ENCODE measurements at places on chromosomes 3 and 15.

DNA sequence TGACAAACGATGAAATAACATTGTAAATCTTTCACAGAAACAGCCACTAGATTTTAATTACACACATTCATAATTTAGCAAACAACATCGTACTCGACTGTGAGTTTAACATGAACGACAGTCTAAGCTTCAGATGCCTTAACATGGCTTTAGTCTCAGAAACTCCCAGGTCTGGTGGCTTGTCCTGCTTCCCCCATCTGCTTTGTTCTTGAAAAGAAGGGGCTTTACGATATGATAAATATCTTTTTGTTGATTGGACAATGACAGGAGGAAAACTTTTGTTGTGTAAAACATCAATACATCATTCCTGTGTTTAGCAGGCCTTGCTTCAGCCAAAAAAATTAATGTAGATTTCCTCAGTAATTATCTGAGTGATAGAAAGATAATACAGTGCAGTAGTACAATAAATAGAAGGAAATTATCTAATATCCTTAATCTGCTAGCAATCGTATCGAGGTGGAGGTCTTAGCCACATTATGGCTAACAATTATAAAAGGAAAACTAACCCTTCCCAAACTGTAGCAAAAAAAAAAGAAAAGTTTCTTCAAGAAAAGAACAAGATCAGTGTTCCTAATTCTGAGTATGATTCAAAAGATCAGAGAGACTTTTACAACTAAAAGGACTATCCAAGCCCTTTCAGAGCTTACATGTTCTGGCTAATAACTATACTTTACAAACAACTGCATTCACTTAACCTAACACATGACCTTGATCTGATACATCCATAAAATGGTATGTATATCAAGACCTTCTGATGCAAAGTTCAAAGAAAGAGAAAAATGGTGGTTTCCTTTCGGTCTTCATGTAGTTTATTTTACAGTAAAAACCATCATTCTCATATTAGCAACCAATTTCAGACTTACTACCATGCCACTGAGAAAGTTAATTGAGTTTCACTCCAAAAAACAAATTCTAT, 535.7 kb downstream of the FOXP1 start:
- DNase-seq: no peak

GRCh38 chr15:22979238-22980188, 655 bp downstream of the CYFIP1 start:
- DNase-seq: no peak

DNA sequence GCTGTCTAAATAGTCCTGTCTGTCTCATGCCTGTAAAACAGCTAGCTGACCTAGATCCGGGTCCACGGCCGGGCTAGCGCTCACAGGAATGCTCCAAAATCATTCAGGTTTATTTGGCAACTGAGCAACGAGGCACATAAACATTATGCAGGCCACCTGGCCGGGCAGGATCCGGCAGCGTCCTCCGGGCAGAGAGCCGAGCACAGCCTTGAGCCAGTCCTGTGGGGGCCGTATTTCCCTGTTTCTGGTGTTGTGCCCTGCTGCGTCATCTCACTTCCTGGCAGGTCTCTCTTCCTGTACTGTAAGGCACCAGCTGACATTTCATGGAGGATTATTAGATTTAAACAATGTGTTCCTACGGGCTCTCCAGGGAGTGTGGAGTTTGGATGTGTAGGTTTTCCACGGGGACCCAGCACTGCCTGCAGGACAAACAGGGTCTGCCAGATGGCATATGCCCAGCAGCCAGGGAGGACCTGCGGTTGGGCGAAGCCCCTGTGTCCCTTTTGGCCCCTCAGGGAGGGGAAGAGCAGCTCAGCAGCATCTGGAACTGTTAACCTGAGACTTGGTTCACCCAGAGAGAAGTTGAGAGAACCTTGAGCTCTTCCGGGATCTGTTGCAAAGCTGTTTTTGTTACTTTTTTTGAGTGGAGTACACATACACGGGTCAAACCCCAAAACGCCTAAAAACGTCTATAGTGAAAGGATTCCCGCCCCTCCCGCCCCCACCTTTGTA, 16.6 kb upstream of the LRRK1 start:
- DNase-seq: peak; percentile 62

DNA sequence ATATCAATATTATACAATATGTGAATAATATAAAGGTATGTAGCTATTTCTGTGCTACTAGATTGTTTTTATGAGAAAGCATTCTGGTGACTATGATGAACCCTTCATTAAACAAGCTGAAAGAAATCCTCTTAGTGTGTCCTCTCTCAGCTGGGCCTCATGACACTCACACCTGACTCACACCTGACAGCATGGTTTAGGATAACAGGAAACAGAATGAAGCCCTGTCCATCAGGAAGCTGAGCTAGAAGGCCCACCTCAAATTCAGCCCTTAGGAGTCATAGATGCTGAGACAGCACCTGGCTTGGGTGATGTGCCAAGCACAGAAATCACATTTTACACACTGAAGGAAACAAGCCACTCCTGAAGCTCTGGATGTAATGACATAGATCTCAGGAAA, 30.8 kb downstream of the CHCHD4 start:
- no peak for DNase-seq

GRCh38 chr3:32592696-32593353, 22.2 kb upstream of the DYNC1LI1 start:
- DNase-seq: no peak

- no peak for DNase-seq
Observed at GRCh38 chr3:135440233-135440632, 525.3 kb upstream of the PPP2R3A start.

GRCh38 chr3:126311338-126311978, 45.8 kb downstream of the KLF15 start:
- DNase-seq: no peak

DNA sequence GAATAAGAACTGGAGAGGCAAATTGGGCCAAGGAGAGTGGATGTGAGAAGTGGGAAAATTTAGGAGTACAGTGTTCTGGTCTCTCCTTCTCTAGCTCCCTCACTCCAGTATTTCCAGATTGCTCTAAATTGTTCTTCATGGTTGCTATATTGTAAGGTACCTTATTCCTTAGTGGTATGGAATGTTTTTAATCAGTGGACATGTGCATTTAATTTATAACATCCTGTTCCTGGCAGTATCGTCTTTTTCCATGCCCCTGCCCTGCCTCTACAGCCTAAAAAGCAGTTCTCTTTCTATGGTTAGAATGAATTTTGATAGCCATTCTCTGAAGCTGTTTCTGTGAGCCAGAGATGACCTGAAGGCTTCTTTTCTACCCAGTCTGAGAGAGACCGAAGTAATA, 180.5 kb downstream of the TCF12 start:
- no peak for DNase-seq

GRCh38 chr3:78148986-78149717, 1109.3 kb downstream of the ROBO2 start:
- DNase-seq: no peak

DNA sequence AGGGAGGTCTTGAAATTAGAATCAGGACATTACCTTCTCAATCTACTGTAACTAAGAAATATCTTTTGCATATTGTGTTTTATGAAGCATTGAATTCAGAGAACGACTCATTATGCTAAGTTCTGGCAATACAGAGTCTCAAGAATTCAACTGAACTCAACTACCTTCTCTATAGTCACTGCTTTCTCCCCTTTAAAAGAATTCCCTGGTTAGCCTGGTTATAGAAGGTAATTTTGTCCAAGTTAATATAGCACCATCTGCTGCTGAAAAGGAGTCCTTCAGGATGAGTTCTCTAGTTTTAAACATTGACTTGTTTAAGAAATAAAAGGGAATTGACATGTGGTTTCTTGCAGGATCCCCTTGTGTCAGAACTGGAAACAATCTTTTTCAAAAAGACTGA, 60.2 kb downstream of the IL16 start:
- no peak for DNase-seq

- peak; percentile 55 for DNase-seq
Observed at GRCh38 chr3:188646592-188646991, 492.6 kb downstream of the LPP start.

GRCh38 chr3:194961571-194961970, 275.9 kb downstream of the FAM43A start:
- no peak for DNase-seq

DNA sequence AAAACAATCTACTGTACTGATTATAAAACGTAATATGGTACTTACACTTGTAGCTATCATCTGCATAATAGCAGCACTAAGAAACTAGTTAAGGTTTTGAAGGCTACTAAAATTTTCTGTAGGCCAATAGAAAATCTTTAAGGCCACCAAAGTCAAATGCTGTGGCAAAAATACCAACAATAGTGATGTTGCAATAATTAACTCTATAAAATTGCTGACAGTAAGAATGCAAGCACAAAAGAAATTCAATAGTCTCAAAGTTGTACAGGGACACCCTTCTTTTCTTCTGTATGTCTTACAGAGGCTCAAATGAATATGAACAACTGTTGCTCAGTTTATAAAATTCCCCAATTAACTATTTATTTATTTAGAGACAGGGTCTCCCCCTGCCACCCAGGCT, 62.0 kb downstream of the TMCC1 start:
- no peak for DNase-seq

DNA sequence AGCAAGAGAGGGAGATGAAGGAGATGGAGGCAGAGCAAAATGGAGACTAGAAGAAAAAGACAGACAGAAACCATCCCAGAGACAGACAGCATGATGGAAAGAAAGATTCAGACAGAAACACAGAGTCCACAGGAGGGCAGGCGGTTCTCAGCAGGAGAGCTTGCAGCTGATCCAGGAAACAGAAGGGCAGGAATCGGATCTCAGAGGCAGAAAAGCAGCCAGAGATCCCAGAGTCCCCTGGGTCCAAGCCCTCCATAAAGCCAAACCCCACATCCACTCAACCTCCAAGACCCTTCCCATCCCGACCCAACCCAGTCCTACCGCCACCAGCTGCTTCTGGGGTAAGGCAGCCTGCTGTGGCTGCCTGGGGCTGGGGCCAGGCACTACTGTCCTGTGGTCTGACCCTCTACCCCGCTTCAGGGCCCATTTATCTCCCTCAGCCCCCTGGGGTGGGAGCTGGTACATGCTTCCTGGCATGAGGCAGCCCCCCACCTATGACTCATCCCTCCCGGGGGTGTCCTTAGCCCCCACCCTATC, at the start of gene UCN2:
Gene UCN2, minus strand, starts transcription at position 400 of the 537 bp plus-strand sequence. CDS start 657 bp downstream, outside the sequence.
- no peak for DNase-seq

DNA sequence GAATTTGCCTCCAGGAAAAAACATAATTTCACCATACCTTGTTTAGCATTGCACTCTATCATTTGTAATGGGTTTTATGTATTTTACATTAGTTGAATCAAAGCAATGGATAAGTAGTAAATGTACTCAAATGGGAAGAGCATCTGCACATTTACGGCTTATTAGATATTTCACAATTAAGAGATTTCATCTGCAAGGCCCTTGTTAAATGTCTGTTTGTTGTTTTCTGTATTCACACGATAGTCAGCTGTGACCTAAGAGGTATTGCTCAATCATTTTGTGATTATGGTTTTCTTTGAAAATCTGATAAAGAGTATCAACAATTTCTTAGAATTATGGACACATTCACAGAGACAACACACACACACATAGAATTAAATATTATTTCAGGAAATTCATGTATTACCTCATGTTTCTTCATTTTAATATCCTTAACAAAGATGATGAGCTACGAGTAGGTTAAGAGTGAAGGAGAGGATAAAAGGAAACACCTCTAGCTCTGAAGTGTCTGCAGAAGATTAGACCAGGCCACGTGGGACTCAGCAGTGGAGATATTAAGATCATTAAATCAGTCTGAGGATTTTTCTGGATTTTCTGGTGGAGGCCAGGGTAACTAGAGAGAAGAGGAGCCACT, 121.9 kb upstream of the POU1F1 start:
- no peak for DNase-seq

- DNase-seq: no peak
Observed at GRCh38 chr3:101142160-101142559, 148.9 kb upstream of the ABI3BP start.

GRCh38 chr3:146732325-146732724, 127.2 kb upstream of the PLSCR5 start:
- no peak for DNase-seq

DNA sequence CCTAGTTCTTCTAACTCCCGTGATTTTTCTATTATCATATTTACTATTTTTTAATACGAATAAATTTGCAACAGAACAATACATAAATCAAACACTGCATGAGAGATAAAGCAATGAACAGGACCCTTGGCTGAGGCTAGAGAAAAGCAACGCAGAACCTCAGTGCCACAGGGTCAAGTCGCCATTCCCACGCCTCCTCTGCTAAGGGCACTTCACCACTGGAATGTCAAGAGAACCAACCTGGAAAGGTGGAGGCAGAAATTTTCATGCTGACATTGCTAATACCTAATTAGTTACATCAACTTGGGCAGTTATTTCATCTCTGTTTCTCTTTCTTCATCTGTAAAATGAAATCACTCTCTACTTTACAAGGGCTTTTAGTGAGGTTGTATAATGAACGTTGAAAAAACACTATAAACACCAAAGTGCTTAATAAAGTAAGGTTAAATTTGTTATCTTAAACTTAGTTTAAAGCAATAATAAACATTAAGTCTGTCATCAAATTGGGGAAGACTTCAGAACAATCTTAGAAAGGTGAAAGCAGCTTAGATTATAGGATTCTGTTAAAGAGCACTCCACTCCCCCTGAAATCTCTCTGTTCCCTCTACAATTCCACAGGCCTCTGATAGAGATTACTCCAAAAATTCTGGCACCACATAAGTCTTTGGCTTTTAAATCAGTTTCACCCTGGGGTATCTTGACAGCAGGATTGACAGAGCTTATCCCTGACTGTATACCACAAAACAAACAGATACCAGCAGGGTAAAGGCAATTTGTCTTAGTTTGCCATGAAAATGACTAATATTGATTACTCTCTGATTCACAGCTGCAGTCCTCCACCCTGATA, 41.9 kb downstream of the PLCH1 start:
- no peak for DNase-seq

DNA sequence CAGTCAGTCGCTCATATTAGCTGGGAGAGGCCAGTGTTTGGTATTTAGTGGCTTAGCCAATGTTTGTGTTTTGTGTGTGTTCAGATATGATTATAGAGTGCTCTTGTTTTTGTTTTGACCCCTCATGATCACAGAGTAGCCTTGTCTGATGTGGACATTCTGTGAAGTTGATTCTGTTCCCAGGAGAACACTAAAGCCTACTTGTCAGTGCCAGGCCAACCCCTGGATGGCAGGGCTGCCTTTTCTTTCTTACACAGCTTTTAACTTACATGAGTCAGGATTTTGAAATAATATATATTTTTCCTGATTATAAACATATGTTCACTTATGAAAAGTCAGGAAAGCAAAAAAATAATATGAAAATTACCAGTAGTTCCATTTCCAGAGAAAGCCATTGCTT, 11.9 kb downstream of the CFAP161 start:
- no peak for DNase-seq
